ENCODE measurements at places on chromosomes 11 and 22.

DNA sequence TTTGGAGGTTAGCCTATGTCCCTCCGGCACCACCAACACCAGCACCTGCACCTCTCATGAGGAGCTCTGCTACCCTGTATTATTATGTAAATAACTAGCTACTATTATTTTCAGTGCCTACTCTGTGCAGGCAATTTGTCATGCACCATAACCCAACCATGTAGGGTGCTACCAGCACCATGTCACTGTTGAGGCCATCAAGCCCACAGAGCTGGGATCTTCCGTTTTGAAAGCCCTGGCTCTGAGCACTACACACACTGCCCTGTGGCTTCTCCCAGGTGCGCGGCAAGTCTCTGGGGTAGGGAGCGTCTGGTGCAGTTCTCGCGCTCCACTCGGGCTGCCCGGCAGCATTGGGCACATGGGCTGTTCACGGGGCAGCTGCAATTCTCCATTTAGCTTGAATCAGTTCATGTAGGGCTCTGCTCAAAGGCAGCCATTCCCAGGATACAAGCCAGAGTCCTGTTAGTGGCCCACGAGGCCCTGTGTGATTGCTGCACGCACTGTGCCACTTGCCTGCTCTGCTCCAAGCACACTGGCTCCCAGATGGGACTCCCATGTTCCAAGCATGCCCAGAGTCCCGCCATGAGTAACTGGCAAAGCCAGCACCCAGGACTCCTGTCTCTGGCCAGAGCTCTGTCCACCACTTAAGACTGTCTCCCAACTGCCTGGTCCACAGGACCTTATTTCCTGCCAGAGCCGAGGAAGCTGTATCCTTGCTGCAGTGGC is 42.5 kb upstream of the CDON start:
- no peak for DNase-seq

DNA sequence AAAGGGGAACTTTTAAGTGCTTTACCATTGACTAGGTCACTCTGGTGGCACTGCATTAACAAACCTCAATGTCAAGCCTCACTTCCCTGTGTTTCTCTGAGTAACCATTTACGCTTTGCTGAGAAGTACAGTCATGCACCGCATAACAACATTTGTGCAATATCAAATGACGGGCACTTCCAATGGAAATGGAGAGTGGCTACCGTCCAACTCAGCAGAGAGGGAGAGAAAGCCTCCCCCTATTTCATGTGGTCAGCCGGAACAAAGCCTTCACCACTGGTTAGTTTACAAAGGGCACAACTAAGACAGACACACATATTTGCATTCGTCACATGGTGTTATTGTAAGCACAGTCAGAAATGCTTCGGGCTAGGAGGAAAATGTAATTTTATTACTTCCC is 117.3 kb downstream of the RASSF10 start:
- no peak for DNase-seq

GRCh38 chr11:36469063-36469462 is 41.0 kb downstream of the TRAF6 start:
- DNase-seq: peak; percentile 63

- no peak for DNase-seq
These were observed 61.3 kb upstream of the CREB3L1 start for GRCh38 chr11:46216019-46216764.

- DNase-seq: no peak
These were observed 257.5 kb downstream of the TMEM135 start for GRCh38 chr11:87295237-87295636.

DNA sequence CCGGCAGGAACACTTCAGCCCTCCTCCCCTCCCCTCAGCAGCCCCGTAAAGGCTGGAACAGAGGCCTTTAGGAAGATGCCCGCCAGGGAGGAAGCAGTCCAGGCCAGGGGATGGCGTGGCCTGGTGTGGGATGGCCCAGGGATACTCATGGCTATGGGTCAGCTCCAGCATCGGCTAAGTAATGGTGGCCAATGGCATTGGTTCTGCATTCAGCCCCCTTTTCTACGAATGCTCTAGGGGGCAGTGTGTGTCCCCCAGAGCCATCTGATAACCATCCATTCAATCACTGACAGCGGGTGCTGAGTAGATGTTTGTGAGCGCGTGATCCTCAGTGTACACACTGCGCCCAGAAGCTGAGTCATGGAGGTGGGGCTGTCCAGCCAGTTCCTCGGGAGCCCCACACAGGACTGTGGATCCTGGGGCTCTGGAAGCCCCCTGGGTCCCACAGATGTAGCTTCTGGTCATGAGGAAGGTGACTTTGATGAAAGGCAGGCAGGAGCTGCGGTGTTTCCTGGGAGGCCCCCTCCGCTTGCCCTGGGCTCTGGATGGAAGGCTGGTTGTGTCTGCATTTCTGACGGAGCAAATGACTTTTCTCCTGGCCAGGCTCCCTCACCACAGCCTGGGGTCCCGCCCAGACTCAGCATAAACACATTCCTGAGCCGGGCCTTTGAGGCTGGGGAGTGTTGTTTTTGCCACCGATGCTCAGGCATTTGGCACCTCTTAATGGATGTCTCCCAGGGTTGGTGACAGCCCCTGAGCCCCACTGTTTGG is 46.5 kb downstream of the FBLN1 start:
- DNase-seq: no peak

DNA sequence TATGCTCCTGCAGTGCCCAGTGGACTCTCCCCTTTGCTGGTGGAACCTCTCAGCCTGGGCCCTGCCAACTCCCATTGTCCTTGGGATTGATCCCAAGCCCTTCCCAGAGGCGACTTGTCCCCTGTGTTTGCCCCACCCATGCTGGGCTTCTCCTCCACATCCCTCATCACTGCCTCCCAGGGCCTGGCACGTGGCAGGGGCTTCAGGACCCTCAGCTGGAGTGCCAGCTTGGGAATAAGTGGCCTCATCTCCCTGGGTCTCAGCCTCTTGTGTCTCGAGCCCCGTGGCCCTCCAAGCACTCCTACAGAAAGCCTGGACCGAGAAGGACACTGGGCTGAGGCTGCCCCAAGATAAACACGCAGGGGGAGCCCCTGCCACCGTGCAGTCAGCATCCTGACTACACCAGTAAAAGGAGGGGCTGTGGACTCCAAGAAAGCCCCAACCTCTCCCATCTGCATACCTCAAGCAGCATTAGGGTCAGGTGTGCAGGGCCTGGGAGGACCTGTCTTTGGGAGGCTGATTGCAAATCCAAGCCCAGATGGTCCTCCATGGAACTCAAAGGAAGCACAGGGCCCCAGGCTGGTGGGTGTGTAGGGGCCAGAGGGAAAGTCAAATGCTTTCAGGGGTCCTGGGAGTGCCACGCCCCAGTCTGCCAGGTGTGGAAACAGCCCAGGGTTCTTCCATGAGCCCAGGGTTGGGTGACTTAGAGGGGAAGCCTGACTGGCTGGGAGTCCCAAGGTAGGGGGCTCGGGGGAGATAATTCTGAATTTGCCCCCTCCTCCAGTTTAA is 9.5 kb upstream of the GNAZ start:
- DNase-seq: peak; percentile 5

GRCh38 chr11:72840780-72841179 is 26.6 kb downstream of the ATG16L2 start:
- DNase-seq: no peak

DNA sequence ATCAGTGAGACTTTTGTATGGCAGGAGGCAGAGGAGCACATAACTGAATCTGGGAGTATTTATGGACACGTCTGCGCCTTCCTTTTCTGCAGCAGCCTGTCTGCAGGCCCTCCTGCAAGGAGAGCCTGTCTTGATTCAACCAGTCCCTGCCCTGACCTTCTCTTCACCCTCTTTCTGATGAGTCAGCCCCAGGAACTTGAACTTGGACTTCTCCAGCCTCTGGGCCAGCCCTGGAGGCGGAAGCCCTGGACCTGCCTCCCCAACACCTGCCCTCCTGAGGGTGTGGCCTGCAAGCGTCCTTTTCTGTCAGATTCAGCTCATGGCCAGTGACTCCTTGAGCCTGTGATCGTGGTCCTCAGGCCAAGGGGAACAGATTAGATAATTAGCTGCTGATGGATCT is 20.0 kb downstream of the DAGLA start:
- no peak for DNase-seq

GRCh38 chr11:117862019-117862725 is 14.3 kb downstream of the FXYD6 start:
- no peak for DNase-seq

DNA sequence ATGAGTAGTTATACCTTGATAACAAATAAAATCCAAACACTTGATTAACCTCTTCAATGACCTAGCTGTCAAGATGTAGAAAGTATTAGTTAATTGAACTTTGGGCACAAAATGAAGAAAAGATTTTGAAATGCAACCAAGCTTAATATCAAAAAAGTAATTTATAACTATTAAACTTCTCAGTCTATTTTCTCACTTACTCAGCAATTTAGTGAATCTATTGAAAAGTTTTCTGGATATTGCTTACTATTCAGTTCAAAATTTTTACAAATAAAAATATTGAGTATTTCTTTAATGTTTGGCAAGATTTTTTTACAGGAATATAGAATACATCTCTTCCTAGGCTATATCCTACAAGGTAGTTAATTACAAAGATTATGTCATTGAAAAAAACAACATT is 192.5 kb downstream of the GRIA4 start:
- no peak for DNase-seq

DNA sequence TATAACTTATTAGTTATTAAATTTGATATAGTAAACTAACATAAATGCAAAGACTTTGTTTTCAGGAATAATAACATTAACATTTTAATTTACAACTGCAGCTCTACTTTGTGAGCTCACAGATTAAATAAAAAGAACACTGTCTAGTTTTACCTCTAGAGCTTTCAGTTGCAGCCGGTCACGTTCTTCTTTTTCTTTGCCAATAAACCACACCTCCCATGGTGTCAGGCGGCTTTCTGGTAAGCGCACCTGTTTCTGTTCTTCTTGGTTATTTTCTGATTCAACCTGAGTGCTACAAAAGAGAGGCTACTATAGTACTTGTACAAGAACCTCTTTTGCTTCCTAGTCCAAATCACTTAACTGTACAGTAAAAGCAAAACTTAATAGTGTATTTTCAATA is 5.8 kb downstream of the CCDC34 start:
- DNase-seq: no peak

GRCh38 chr11:130442737-130443136 is 5.7 kb upstream of the ADAMTS15 start:
- DNase-seq: no peak

- DNase-seq: no peak
These were observed 13.7 kb downstream of the RASD2 start for GRCh38 chr22:35554297-35554845.

Data from activated CD4-positive, alpha-beta memory T cell treated with anti-CD3 and anti-CD28 coated beads for 36 hours (primary cell).